ENCODE measurements at places on chromosomes 3 and 15.
A peak's percentile ranks its signal among the peaks of the same experiment; 100 is the strongest.

GRCh38 chr15:66753687-66754377 lies 51.8 kb downstream of the SMAD6 start:
- DNase-seq = no peak

DNA sequence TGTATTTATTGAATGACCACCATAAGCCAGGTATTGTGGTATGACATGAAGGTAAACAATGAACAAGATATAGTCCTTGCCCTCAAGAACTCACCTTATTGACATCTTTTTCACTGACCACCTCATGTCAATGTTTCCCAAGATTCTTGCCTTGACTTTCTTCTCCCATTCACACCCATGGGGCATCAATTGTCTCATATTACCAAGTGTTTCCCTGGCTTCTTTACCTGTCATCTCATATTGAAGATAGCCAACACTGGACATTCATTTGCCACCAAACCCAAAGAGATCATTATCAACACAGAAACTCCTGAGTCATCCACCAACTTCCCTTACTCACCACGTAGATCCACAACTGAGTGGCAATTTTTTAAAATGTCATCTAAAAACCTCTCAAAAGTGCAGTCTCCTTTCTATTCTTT lies 2.2 kb downstream of the EFHB start:
- no peak for DNase-seq

DNA sequence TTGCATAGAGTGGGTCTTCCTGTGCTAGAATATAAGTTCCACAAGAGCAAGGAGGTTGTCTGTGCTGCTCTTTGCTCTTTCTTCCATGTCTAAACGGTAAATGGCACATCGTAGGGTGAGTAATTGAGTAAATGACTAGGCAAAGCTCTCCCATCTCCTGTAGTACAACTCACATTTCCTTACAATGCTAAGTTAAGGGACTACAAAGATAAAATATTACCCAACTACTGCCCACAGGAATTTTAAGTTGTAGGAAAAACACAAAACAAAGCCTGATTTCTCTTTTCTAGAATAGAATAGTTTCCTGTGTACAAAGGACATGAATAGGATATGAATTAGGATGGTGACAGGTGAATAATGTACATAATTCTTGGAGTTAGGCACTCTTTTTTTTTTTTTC lies 19.9 kb upstream of the LRIG1 start:
- no peak for DNase-seq

- DNase-seq = no peak
Observed at GRCh38 chr15:75884041-75884440, 19.6 kb upstream of the FBXO22 start.

- DNase-seq = no peak
Observed at GRCh38 chr3:121793078-121793477, 41.8 kb downstream of the IQCB1 start.

GRCh38 chr15:71048913-71049675 lies 66.2 kb upstream of the THSD4 start:
- DNase-seq = peak; percentile 63

- no peak for DNase-seq
Observed at GRCh38 chr3:15284121-15284889, 48.1 kb downstream of the SH3BP5 start.

GRCh38 chr15:50064673-50065072 lies 54.4 kb downstream of the ATP8B4 start:
- no peak for DNase-seq
